ENCODE measurements at places on chromosomes 12 and 14.

GRCh38 chr14:97978341-97978740, 1181.2 kb downstream of the VRK1 start:
- DNase-seq: peak; percentile 69

DNA sequence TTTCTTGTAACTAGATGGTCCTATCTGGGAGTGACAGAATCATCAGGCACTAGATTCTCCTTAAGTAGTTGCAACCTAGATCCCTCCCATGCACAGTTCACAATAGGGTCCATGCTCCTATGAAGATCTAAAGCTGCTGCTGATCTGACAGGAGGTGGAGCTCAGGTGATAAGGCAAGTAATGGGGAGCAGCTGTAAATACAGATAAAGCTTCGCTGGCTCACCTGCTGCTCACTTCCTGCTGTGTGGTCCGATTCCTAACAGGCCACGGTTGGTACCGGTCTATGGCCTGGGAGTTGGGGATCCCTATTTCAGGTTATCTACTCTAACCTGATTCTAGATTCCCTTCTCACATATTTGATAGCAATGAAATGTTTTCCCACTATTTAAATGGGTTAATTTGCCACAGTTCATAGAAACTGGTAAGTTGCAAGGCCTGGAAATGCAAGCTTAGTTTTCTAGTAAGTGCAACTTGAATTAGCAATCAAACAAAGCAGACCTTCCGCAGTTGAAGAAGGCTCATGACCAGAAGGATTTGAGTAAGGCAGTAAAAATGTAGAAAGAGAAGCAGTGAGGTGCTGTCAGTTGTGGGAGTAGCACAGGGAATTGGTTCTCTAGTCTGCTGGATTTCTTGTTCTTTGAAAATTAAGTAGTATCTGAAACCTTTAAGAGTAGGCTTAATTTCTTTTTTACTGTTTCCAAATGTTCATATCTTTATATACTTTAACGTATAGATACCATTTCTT, 332.3 kb downstream of the EGLN3 start:
- DNase-seq: no peak

DNA sequence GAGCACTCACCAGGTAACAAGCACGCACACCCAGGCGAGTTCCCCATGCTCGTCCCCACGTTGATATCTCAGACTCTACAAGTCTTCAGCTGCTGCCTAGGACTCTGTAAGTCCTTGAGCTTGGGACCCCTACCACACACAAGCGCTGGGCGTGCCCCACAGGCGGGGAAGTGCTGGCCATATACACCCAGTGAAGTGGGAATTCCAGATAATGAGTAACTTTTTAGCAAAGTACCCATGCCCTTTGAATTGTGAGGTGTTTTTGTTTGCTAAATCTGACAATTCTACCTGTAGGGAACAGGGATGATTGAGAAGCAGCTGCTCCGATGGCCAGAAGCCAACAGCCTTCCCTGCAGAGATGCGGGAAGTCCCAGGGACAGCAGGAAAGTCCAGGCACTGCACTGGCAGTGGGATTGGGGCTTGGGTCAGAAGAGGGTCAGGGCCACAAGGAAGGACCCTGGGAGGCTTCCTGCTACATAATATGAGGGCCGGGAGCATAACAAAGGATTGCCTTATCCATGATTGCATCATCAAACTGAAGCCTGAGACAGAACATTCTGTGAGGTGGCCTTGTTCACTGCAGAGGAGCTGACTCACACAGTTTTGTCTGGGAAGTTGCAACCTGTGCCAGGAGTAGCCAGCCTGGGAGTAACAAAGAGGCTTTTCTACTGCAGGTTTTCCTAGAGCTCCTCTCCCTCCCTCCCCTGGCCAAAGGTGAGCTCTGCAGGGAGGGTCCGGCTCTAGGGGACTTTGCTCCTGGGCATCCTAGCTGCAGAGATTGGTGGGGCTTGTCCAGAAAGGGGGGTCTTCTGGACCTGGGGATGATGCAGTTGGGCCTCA, 13.2 kb upstream of the SERPINA3 start:
- DNase-seq: no peak

GRCh38 chr14:100142073-100143040, 17.1 kb downstream of the DEGS2 start:
- DNase-seq: no peak

DNA sequence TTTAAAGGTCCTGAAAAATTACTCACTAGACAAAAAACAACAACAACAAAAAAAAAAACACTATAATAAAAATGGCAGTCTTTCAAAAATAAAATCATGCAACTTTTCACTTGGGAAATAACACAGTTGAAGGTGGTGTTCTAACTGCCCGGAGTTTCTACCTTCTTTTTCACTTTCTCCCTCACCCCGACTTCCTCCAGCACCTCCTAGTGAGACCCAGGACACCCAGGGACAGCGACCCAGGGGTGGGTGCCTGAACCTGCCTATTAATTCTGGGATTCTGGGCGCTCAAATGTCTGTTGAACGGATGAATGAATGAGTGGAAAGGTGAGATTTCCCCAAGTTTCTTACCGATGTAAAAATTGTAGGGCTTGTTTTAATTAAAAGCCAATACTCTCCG, 2.0 kb upstream of the FZD10 start:
- no peak for DNase-seq

GRCh38 chr14:89910691-89911009, 43.9 kb downstream of the EFCAB11 start:
- no peak for DNase-seq

DNA sequence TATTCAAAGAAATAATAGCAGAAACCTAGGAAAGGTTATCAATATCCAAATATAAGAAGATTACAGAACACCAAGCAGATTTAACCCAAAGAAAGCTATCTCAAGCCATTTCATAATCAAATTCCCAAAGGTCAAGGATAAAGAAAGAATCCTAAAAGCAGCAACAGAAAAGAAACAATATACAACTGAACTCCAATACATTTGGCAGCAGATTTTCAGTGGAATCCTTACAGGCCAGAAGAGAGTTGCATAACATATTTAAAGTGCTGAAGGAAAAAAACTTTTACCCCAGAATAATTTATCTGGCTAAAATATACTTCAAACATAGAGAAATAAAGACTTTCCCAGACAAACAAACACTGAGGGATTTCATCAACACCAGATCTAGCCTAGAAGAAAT, 54.3 kb downstream of the DENND5B start:
- DNase-seq: no peak

- DNase-seq: no peak
Observed at GRCh38 chr12:131783915-131784541, 44.2 kb upstream of the MMP17 start.

DNA sequence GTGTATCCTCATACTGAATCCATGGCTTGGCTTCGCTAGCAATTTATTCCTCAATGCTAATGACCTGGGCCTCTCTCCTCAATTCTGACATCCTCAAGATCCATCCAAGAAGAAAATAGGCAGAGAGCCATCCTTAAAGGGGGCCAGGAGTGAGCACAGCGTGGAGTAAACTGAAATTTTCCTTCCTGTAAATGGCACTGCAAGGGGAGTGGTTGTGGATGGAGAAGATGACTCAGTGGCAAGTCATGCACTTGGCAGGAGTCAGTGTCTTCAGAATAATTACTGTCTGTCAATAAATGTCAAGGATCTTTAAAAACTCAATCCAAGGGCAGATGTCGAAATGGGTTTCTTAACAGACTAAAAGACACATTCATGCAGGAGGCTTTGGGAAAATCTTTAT, 88.0 kb upstream of the TMEM132C start:
- no peak for DNase-seq

- DNase-seq: no peak
Observed at GRCh38 chr12:104738776-104739642, 219.1 kb downstream of the SLC41A2 start.

GRCh38 chr14:63578300-63578699, 35.1 kb upstream of the PPP2R5E start:
- DNase-seq: no peak

DNA sequence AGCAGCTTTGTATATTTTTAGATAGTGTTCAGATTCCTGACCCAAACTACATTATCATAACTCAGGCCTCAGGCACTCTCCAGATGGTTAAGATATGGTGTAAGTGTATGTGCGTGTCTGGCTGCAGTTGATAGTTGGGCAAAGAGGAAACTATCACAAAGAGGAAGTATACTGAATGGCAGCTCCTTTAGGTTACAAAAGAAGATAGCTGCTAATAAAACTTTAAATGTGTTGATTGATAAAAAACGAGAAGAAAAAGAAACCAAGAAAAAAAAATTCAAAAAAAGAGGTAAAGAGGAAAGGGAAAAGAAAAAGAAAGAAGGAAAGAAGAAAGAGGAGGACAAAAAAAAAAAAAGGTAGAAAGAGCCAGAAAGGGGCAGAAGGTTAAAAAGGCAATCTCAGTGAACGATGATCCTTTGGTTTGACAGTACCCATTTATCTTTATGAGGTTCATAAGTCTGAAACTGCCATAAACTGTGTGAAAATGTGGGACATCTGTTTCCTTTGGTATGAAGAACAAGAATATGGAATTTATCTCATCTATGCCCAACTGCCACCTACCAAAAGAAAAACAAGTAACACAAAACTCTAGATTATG, 42.2 kb downstream of the TAOK3 start:
- DNase-seq: no peak

GRCh38 chr12:57039016-57039798, 10.7 kb downstream of the MYO1A start:
- no peak for DNase-seq

- DNase-seq: no peak
Observed at GRCh38 chr14:97902630-97903029, 1105.4 kb downstream of the VRK1 start.

DNA sequence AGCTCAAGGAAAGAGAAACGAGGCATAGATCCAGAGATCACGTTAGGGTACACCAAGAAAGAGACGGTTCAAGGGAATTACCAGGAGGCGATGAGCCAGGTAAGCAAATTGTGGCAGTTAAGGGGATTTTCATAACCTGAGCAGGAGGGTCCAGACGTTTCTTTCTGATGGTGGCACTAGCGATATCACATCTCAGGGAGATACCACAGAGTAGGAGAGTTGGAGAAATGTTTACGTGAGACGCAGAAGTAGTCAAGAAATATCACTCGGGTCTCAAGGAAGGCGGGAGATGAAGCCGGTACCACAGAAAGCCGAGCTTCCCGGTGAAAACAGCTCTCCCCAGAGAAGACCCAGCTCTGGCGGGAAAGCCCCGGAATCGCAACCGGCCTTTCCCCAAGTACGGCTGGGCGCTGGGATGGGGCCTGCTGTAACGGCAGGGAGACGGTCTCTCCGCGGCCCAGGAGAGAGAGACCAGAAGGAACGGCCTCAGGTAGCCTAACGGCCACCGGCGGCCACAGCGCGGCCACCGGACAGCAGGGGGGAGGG, 485 bp downstream of the SENP1 start:
- peak; percentile 53 for DNase-seq

DNA sequence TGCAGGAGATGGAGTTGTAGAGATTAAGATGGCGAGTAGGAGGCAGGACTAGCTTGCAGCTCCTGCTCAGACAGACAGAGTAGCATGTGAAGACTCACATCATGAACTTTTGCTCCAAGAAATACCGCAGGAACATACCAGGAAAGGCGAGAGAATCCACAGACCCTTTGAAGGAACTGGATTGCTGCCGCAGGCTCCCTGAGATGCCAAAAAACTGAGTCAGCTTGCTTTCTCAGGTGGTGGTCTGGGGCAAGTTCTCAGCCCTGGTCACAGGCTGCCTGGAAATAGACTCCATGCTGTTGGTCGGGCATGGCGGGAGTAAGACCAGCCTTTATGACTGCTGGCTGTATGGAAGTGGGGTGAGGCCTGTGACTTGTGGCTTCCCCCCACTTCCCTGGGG, 163.6 kb upstream of the NAV3 start:
- no peak for DNase-seq

GRCh38 chr12:123655420-123655819, 15.5 kb upstream of the TCTN2 start:
- no peak for DNase-seq

DNA sequence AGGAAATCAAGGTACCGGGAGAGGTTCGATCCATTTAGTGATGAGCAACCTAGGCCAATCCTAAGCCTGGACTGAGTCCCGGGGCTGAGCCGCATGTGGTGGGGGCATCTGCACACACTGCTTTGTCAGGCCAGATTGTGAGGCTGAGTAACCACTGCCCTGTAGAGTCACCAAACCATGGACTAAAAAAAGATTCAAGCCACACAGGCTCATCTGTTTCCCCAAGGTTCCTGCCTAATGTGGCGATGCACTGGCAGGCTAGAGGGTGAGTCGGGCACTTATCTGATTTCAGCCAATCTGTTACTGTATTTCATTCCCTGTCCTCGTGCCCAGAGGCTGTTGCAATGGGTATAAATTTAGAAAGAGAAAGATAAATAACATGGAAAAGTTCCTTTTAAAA, 140.8 kb downstream of the TTC7B start:
- DNase-seq: no peak

DNA sequence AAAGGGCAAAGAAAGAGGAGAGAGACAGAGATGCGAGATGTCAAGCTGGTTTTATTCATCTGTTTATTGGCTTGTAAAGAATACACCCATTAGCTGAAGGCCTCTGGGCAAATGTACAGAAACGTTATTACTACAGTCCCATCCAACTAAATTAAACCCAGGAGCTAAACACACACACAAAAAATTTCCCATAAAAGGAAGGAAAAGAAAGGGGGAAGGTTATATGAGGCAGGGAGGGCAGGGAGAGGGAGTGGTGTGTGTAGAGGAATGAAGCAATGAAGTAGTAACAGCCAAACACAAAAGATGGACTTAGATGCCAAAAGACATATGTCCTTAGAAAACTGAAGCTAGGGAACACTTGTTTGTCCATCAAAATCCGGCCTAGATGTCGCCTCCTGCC, 3.1 kb upstream of the MFAP5 start:
- no peak for DNase-seq

GRCh38 chr14:61726778-61727658, 31.7 kb downstream of the HIF1A start:
- DNase-seq: no peak

- DNase-seq: no peak
Observed at GRCh38 chr14:97408503-97408902, 611.3 kb downstream of the VRK1 start.

DNA sequence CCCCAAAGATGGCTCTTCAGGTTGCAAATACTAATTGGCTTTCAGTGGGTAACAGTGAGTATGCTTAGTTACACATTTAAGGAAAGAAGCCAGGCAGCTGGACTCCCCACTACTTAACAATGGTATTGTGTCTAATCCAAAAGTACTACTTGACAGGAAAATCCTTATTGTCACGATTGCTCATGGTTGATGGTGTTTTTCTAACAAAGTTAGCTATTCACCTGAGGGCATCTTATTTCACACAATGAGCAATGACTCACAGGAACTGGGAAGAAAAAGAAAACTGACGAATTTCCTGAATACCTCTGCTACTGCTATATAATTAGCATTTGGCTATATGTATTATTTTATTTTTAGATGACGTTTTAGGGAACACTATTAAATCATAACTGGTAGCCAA, 33.4 kb upstream of the ALG10 start:
- DNase-seq: no peak

All from CD4-positive, alpha-beta T cell treated with Interleukin-15 for 1 hour (primary cell).